SK-N-SH (cell line): ENCODE measurements at places on chromosomes 6 and 20. TPM values are rescaled to one million over a fixed set of nuclear protein-coding genes. Genes with fewer than 3 reads are reported as not detected.

The COL19A1 gene
- polyA plus RNA-seq = 0.10 and 0.15 TPM in 2 replicates

The GPX5 gene
- polyA plus RNA-seq = not detected in 2 replicates

The RPL10A gene
- 2,393 and 3,548 TPM in 2 replicates for polyA plus RNA-seq

The TMEM14C gene
- polyA plus RNA-seq = 199 and 214 TPM in 2 replicates

The PFDN6 gene
- 182 and 213 TPM in 2 replicates for polyA plus RNA-seq

The NRN1 gene
- polyA plus RNA-seq = 8.5 and 8.9 TPM in 2 replicates

The TDRD6 gene
- polyA plus RNA-seq = not detected in 2 replicates

The CLPSL2 gene
- polyA plus RNA-seq = not detected in 2 replicates

The PTK6 gene
- polyA plus RNA-seq = 0.07 and 0.13 TPM in 2 replicates

The MED20 gene
- 25.1 and 29.6 TPM in 2 replicates for polyA plus RNA-seq

The LGSN gene
- not detected in 2 replicates for polyA plus RNA-seq

The MACROD2 gene
- polyA plus RNA-seq = 0.24 and 0.33 TPM in 2 replicates

The HLA-DQA2 gene
- polyA plus RNA-seq = not detected in 2 replicates

The HTR1E gene
- 0.02 and 0.03 TPM in 2 replicates for polyA plus RNA-seq

The ALDH8A1 gene
- 0.25 and 0.26 TPM in 2 replicates for polyA plus RNA-seq

The ASXL1 gene
- 36.6 and 44.7 TPM in 2 replicates for polyA plus RNA-seq

The SRMS gene
- polyA plus RNA-seq = not detected in 2 replicates

The ATAT1 gene
- 35.4 and 36.2 TPM in 2 replicates for polyA plus RNA-seq

The TGM3 gene
- polyA plus RNA-seq = not detected in 2 replicates

The EYA2 gene
- polyA plus RNA-seq = 0.05 TPM in 1 of 2 replicates, not detected in the other

The PRSS35 gene
- polyA plus RNA-seq = 0.36 and 0.47 TPM in 2 replicates

The CD24 gene
- 1.9 and 5.9 TPM in 2 replicates for polyA plus RNA-seq

The SPTLC3 gene
- 0.02 and 0.05 TPM in 2 replicates for polyA plus RNA-seq

The RNF39 gene
- polyA plus RNA-seq = not detected in 2 replicates

The UST gene
- polyA plus RNA-seq = 1.7 and 5.0 TPM in 2 replicates

The SLC17A9 gene
- not detected in 2 replicates for polyA plus RNA-seq
